C1 segment of cervical spinal cord (tissue), 14 donors: ENCODE measurements at places on chromosomes 5 and 9.

GRCh38 chr5:59685793-59686192, 207.7 kb downstream of the PDE4D start:
- no peak for DNase-seq

- DNase-seq, result no peak
Measured at GRCh38 chr5:307794-308579, 13.5 kb upstream of the AHRR start.

- DNase-seq, result no peak
Measured at GRCh38 chr9:95357316-95357715, 39.8 kb upstream of the FANCC start.

- DNase-seq, result no peak
Measured at GRCh38 chr5:97183930-97184213, 825 bp upstream of the RIOK2 start.

DNA sequence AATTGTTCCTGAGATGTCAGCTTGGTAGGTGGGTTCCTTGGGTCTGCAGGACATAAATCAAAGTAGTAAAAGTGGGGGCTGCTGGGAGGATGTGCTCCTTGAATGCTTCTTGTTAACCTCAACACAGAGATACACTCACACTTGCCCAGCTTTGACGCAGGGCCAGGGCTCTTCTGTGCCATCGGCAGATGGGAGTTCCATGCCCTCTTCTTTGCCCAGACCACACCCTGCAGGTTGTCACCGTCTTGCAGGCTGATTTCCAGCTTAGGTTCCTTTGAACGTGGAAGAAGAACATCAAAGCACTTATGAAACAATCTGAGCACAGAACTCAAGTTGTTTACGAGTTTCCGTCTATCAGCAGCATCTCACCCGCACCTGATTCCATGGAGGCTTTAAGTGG, 11.0 kb downstream of the DBH start:
- DNase-seq, result no peak

DNA sequence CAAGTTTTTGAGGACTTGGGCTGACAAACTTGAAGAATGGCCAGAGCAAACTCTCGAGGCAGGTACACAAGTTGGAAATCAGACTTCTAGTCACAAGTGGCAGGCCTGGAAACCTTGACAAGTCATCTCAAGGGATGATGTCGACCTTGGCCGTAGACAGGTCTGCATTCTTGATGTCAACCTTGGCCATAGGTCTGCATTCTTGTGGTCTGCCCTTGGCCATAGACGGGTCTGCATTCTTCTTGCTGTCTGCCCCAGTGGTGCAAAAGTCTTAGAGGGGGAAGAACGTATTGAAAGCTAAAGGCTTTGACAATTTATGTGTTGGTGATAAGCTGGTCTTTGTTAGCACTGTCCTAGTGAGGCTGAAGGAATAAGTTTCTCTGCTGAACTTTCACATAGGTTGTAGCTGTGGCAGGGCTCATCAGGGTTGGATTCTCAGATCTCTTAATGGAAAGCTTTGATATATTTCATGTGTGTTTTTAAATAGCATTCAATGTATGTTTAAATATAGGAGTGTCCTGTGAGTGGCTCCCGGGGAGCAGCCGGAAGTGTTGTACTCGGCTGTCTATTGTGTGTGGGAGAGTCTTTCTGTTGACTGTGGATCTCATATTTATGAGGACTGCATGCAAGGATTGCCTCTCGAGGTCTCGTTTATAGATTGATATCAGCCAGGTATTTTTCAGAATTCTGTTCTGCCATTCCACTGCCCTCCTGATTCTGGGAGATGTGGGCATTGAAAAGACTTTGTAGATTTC, 27.0 kb downstream of the SUB1 start:
- no peak for DNase-seq

DNA sequence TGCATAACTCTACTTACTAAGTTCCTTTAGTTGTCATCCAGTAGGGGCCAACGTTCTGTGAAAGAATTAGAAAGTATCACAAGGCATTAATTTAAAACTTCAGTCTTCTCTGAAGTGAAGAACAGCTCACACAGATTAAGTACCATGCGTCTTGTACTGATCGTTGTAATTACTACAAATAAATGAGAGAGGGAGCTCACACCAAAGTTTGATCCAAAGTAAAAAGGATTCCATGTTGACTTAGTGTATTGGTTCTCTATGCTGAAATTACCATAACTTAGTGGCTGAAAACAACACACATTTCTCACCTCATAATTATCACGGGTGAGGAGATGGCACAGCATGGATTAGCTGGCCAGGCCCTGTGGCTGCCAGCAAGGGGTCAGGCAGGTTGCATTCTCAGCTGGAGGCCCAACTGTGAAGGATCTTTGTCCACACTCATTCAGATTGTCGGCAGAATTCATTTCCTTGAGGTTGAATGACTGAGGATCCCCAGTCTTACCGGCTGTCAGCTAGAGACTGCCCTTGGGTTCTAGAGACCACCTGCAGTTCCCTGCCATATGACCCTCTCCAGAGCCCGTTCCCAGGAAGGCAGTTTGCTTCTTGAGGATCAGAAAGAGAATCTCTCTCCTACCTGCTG, 169.1 kb downstream of the YTHDC2 start:
- no peak for DNase-seq

GRCh38 chr5:143016777-143017516, 246.8 kb downstream of the ARHGAP26 start:
- DNase-seq, result no peak

- no peak for DNase-seq
Measured at GRCh38 chr5:58681943-58682342, 99.1 kb downstream of the RAB3C start.

DNA sequence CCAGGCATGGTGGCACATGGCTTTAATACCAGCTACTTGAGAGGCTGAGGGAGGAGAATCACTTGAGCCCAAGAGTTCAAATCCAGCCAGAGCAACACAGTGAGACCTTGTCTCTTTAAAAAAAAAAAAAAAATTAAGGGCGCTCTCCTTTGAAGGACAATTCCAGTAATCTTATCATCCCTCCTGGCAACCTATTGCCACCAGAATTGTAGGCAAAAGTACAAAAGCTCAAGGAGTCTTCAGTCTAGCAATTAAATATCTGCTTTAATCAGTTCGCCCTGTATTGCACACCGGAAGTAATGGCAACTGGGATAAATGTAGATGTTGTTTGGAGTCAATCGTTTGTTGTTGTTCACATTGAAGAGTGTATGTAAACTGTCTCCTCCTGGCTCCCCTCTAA, 7.7 kb downstream of the SNX18 start:
- no peak for DNase-seq

- no peak for DNase-seq
Measured at GRCh38 chr9:76586390-76587314, 127.7 kb downstream of the GCNT1 start.

DNA sequence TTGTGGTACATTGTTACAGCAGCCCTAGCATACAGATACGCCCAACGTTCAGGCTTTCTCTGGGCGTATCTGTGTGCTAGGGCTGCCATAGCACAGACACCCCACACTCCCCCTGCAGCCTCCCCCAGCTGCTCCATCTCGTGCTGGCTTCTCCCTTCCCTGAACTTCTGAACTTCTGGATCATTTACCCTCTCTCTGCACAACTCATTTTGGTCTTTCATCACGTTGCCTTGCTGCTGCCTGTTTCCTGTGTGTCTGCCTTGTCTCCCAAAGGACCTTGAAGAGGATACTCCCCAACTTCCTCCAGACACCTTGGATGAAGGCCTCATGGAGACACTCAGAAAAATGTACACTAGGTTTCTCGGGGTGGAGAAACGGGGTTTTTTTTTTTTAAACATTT, 37.3 kb downstream of the SLIT3 start:
- DNase-seq, result no peak

GRCh38 chr5:147208134-147208533, 26.7 kb upstream of the STK32A start:
- DNase-seq, result no peak

GRCh38 chr5:15026011-15026893, 154.7 kb upstream of the ANKH start:
- no peak for DNase-seq

- DNase-seq, result no peak
Measured at GRCh38 chr5:94025788-94026473, 284.5 kb upstream of the POU5F2 start.

GRCh38 chr5:156396063-156396829, 69.3 kb downstream of the SGCD start:
- DNase-seq, result no peak
